Neural cell (in vitro differentiated cells): ENCODE measurements at places on chromosomes 6 and 20. TPM values are rescaled to one million over a fixed set of nuclear protein-coding genes. Genes with fewer than 3 reads are reported as not detected.

SLC4A11 gene
- 0.19 TPM in 1 of 2 replicates, not detected in the other for polyA plus RNA-seq

KPNA5 gene
- polyA plus RNA-seq: 45.0 and 48.5 TPM in 2 replicates

NKAPL gene
- polyA plus RNA-seq: not detected in 2 replicates

SEL1L2 gene
- not detected in 2 replicates for polyA plus RNA-seq

SRC gene
- polyA plus RNA-seq: 39.0 and 49.5 TPM in 2 replicates

ID4 gene
- 422 and 506 TPM in 2 replicates for polyA plus RNA-seq

GGTLC1 gene
- polyA plus RNA-seq: not detected in 2 replicates

RCAN2 gene
- 37.4 and 38.9 TPM in 2 replicates for polyA plus RNA-seq

BMP5 gene
- 0.12 and 0.14 TPM in 2 replicates for polyA plus RNA-seq

RBCK1 gene
- 38.4 and 60.2 TPM in 2 replicates for polyA plus RNA-seq

CAGE1 gene
- not detected in 2 replicates for polyA plus RNA-seq
